CD8-positive, alpha-beta memory T cell (primary cell): ENCODE measurements at places on chromosomes 13 and 19. TPM values are rescaled to one million over a fixed set of nuclear protein-coding genes. Genes with fewer than 3 reads are reported as not detected.

GRCh38 chr13:43546251-43546650 is 240.5 kb downstream of the ENOX1 start:
- H3K27ac ChIP-seq = no peak overlapping the region
- H3K4me1 ChIP-seq = no peaks in the 10 kb centered on the region
- no peaks in the 10 kb centered on the region for H3K36me3 ChIP-seq
- peaks cover 3% of the 10 kb centered on the region for H3K27me3 ChIP-seq

- H3K27me3 ChIP-seq = no peaks in the 10 kb centered on the region
- H3K27ac ChIP-seq = no peak overlapping the region
- H3K36me3 ChIP-seq = no peaks in the 10 kb centered on the region
- no peak overlapping the region for H3K4me3 ChIP-seq
- no peaks in the 10 kb centered on the region for H3K4me1 ChIP-seq
Measured at GRCh38 chr13:77511552-77511951, 24.0 kb upstream of the SCEL start.

- H3K36me3 ChIP-seq = no peaks in the 10 kb centered on the region
- no peak overlapping the region for H3K4me3 ChIP-seq
- H3K4me1 ChIP-seq = no peaks in the 10 kb centered on the region
Measured at GRCh38 chr19:10858204-10858828, 10.1 kb downstream of the C19orf38 start.

DNA sequence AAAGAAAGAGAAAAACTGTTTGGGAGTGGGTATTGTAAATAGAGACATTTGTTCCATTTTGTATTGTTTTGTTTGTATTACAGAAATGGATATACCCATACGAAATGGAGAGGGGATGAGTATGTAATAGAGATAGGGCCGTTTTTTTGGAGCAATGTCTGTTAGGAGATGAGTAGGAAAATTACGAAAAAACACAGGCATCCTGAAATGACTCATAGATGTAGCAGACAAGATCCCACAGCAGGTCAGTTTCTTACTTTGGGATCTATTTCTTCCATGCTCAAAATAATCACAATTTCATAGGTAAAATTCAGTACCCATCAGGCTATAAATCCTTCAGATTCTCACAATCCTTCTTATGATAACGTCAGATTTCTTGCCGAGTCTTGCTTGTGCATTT is 779.4 kb upstream of the SLITRK1 start:
- no peak overlapping the region for H3K27ac ChIP-seq
- H3K4me1 ChIP-seq = no peaks in the 10 kb centered on the region
- H3K27me3 ChIP-seq = no peaks in the 10 kb centered on the region
- no peak overlapping the region for H3K4me3 ChIP-seq
- DNase-seq = no peak
- H3K36me3 ChIP-seq = no peaks in the 10 kb centered on the region

Gene MAP2K2
- 164 TPM for total RNA-seq

GRCh38 chr13:40781717-40782116 is 7.7 kb upstream of the SLC25A15 start:
- H3K36me3 ChIP-seq = no peaks in the 10 kb centered on the region
- H3K27ac ChIP-seq = no peak overlapping the region
- H3K27me3 ChIP-seq = no peaks in the 10 kb centered on the region
- H3K4me3 ChIP-seq = no peak overlapping the region
- DNase-seq = no peak
- peaks cover 14% of the 10 kb centered on the region for H3K4me1 ChIP-seq

DNA sequence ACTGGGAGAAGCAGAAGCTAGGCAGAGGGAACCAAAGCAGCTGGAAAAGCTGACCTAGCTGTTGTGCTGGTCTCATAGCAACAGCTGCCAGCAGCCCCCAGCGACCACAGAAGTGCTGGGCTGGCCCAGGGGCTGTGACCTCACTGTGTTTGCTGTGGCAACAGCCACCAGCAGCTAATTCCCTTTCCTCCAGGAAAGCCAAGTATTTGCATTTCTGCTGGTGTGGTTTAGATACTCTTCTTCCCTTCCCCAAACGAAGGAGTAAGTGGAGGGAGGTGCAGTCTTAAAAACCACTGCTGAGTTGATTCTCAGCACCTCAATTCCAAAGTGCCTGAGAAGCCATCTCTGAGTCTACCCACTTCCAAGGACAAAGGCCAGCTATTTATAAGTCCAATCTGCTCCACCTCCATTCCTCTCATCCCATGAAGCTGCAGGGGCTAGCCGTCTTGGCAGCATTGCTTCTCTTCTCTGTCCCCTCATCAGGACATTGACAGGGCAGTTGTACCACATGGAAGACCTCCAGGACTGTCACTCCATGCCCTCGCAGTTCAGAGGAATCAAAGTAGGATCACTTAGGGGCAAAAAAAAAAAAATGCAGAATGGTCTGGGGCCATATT is 11.5 kb upstream of the CCDC97 start:
- peaks cover 52% of the 10 kb centered on the region for H3K36me3 ChIP-seq
- H3K27me3 ChIP-seq = no peaks in the 10 kb centered on the region
- DNase-seq = peak; percentile 78

- no peak within 1 kb of the TSS for H3K4me3 ChIP-seq
- H3K4me1 ChIP-seq = peaks cover 12% of the 10 kb centered on the region
- H3K27me3 ChIP-seq = no peaks in the 10 kb centered on the region
- no peaks in the 10 kb centered on the region for H3K36me3 ChIP-seq
- no peak for DNase-seq
Measured at GRCh38 chr19:39737891-39738290, at the start of gene CLC. CLC (minus strand) TSS chr19:39738029; CDS start chr19:39737952, 77 bp downstream.

Gene CRYL1
- 7.8 TPM for total RNA-seq

Gene ZNF816
- total RNA-seq = 10.6 TPM
